ENCODE measurements at places on chromosomes 12 and 14.

GRCh38 chr12:120500581-120500980 lies 4.7 kb downstream of the DYNLL1 start:
- no peak for DNase-seq

GRCh38 chr12:122560138-122560537 lies 33.1 kb downstream of the KNTC1 start:
- DNase-seq = no peak

GRCh38 chr12:122282061-122282460 lies 15.8 kb upstream of the VPS33A start:
- DNase-seq = no peak

- no peak for DNase-seq
These were observed 64.8 kb upstream of the TMEM260 start for GRCh38 chr14:56514663-56515371.

DNA sequence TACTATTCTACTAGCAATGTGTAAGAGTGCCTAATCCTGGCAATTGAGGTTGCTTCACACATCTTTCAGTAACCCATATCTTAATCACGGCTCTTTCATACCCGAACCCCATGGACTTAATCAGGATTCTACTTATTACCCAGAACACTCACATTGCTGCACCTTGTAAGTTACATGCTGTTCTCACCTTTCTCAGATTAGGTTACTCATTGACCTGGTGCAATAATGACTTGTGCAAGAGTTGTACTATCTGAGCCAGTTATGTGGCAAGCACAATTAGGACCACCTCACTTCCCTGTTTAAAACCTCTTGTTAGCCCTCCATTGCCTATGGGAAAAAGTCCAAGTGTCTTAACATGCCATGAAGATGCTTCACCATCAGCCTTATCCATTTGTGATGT lies 306.7 kb upstream of the E2F7 start:
- no peak for DNase-seq
